ENCODE measurements at places on chromosomes 6 and 20. TPM values are rescaled to one million over a fixed set of nuclear protein-coding genes. Genes with fewer than 3 reads are reported as not detected.

Gene PRPH2
- total RNA-seq, result 0.83 TPM

Gene METTL24
- total RNA-seq, result not detected

Gene TNXB
- total RNA-seq, result under 0.01 TPM

Gene GNRH2
- total RNA-seq, result 0.18 TPM

Measured in IMR-90 (cell line).